ENCODE measurements at places on chromosomes 2 and 18.
A peak's percentile ranks its signal among the peaks of the same experiment; 100 is the strongest.

DNA sequence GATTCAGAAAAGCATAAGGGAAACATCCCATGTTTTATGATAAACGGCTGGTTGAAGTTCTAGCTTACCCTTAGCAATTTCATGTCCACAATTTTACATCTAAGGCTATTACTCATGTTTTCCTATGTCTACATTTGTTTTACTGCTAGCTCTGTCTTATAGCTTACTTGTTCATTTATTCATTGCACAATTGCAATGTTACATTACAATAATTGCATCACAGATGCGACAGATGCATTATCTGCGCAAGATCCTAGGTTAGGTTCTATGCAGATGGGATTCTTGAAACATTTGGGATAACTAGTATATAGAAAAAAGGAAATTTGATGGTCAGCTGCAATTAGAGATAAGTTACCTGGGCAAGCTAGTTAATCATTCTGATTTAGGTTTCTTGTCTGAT, 108.4 kb downstream of the ARHGAP28 start:
- DNase-seq, result no peak

- DNase-seq, result no peak
These were observed 24.0 kb downstream of the IL1B start for GRCh38 chr2:112812318-112813267.

GRCh38 chr2:228048838-228049490, 132.5 kb downstream of the SPHKAP start:
- peak; percentile 55 for DNase-seq

DNA sequence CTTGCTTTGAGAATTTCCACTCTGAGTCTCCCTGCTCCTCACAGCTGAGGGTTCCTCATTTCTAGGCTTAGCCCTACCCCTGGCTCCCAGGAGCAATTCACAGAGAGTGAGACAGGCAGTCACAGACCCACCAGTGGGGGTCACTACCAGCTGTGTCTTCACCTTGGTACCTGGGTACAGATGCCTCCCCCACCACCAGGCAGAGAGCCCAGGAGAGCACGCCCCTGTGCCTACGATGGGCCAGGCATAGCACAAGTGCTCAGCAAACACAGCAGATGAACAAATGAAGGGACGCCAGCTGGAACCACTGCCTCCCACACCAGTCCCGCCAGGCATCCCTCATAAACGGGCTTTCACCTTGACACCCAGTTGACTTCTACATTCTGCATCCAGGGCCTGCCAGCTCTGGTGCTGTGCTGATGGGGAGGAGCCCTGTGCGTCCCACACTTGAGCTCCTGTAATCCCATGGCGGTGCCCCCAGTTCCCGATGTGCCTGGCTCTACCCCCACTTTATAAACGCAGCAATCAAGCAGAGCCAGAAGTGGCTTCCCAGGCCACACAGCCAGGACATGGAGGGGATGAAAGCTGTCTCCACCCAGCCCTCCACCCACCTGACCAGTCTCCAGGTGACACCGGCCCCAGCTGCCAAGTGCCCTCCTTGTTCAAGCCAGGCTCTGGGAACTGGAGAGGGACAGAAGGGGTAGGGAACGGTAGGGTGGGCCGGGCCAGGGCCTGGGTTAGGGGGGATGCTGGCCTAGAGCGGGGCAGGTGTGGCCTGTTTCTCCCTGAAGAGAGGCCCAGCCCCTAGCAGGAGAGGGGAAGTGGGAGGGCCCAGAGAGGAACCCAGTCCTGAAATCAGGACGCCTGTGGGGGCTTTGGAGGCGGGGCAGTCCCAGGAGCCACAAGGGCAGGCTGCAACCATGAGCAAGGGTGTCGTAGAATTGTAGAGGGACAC, 42.5 kb downstream of the SCTR start:
- peak; percentile 2 for DNase-seq

- DNase-seq, result no peak
These were observed 221.1 kb upstream of the ATP5MC3 start for GRCh38 chr2:175402571-175402970.

- DNase-seq, result no peak
These were observed 493.6 kb upstream of the SPHKAP start for GRCh38 chr2:228675091-228675490.

DNA sequence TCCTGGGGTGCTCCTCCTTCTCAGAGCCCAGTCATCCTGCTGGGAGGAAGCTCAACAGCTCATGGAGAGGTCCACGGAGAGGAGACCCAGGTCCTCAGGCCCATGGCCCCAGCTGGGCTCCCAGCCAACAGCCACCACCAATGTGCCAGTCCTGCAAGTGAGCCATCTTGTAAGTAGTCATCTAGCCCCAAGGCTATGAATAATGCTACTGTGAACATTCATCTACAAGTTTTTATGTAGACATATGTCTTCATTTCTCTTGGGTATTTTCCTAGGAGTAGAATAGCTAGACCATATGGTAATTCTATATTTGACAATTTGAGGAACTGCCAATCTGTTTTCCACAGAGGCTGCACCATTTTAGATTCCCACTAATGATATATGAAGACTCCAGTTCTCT, 166.1 kb downstream of the MTCL1 start:
- no peak for DNase-seq

- no peak for DNase-seq
These were observed 4.9 kb downstream of the CEP192 start for GRCh38 chr18:12995952-12996477.

Measured in NCI-H1092 treated with DMSO at 0.1 percent for 48 hours (cell line).